ENCODE measurements at places on chromosomes 3 and 15.

GRCh38 chr3:64848822-64849221 is 161.0 kb upstream of the ADAMTS9 start:
- DNase-seq = no peak

- DNase-seq = no peak
Observed at GRCh38 chr15:77921664-77922063, 155.8 kb downstream of the TBC1D2B start.

DNA sequence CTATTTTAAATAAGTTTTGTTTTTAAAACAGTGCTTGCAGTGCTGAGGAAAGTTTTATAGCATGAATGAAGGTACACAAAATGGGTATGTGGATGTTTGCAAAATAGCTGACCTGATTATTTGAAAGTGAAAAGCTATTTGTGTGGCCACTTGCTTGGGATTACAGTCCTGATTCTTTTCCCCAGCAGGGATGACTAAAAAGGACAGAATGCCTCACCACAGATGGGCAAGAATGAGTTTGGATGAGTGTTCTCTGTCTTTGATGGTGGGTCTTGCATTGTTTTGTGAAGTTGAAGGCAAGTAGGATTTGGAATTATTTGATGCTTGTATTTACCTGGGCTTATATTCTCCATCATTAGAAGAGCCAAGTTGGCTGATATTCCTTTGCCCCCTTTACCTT is 48.8 kb upstream of the MEIS2 start:
- DNase-seq = no peak

GRCh38 chr15:63495343-63495742 is 9.1 kb upstream of the USP3 start:
- DNase-seq = no peak

- peak; percentile 27 for DNase-seq
Observed at GRCh38 chr15:98647026-98647773, 1.1 kb upstream of the IGF1R start.

DNA sequence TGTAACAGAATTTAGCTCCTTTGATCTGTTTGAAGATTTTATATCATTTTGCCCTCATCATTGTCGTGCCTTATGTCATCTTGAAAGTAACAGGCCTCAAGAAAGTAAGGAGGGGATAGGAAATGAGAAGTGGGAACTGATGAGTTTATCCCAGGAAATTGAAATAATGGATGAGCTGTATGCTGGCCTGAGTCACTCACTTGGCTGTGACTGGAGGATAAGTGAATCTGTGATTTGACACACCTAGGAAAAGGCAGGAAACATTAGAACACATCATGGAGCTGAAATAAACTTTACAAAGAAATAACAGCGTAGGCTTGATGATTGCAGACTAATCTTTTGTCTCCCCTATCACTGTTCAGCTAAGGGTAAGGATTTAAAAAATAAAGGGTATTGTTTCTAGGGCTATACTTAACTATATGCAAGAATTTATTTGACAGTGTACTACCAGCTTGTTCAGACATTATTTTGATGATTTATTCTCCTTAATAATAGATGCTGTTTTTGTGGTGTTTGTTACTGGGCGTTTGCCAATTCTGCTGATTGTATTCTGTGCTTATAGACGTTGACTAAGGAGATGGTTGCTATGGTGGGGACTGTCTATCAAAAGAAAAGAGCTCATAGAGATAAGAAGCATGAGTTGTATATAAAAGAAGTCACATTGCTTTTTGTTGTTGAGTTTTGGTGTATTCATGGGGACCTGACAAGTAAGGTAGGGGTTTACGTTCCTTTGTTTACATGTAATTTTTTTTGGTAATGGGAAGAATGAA is 105.6 kb upstream of the ROPN1 start:
- no peak for DNase-seq

- no peak for DNase-seq
Observed at GRCh38 chr3:66469220-66469640, 31.6 kb downstream of the LRIG1 start.

GRCh38 chr15:29765898-29766527 is 56.3 kb downstream of the TJP1 start:
- no peak for DNase-seq

- no peak for DNase-seq
Observed at GRCh38 chr3:112303764-112304325, 9.8 kb upstream of the SLC9C1 start.

DNA sequence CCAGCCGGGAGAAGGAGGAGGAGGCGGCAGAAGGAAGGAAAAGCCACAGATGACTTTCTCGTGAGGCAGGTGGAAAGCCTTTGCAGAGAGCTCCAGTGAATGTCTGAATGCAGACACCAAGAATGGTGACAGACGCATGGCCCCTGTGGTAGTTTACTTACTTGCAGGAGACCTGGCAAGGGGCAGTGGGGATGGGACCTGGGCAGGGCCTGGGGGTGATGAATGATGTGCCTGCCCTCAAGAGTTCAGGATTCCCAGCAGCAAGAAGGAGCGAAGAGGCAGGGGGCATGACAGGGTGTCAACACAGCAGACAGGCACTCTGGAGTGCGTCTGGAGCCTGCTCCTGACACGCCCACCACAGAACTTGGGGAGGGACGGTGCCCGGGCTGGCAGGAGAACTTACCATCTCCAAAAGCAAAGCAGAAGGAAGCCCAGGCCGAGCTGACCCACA is 260.5 kb upstream of the LYSMD4 start:
- no peak for DNase-seq

- DNase-seq = no peak
Observed at GRCh38 chr15:73941044-73941443, 14.8 kb downstream of the LOXL1 start.

DNA sequence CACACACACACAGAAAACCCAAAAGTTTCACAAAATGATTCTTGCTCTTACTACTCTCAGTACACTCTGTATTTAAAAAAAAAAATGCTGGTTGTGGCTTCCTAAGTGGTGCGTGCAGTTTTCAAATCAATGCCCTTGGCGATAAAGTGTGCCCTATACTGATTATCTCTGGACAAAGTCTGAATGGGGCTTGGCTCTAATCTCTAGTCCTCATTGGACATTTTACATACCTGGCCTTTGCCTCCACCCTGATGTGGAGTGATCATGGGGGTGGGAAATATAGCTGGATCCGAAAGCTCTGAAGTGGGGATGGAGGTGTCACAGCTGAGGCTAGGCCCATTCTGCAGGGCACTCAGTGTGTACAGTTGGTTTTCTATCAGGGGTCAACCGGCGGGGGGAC is 14.1 kb downstream of the B3GNT5 start:
- no peak for DNase-seq

DNA sequence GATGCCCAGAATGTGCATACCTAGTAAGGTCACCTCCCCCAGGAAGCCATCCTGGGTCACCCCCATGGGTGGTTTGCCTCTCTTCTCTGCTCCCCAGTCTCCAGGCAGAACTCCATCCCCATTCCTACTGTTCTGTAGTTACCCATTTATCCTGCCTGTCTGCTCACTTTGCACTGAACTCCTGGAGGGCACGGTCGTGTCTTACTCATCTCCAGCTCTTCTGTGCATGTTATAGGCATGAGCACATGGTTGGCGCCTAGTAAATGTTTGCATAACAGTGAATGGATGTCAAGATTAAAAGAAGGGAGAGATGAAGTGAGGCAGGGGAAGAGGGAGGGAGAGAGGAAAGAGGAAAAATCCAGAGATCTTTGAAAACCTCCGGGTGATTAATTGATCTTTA is 208.4 kb upstream of the TRIM42 start:
- no peak for DNase-seq

DNA sequence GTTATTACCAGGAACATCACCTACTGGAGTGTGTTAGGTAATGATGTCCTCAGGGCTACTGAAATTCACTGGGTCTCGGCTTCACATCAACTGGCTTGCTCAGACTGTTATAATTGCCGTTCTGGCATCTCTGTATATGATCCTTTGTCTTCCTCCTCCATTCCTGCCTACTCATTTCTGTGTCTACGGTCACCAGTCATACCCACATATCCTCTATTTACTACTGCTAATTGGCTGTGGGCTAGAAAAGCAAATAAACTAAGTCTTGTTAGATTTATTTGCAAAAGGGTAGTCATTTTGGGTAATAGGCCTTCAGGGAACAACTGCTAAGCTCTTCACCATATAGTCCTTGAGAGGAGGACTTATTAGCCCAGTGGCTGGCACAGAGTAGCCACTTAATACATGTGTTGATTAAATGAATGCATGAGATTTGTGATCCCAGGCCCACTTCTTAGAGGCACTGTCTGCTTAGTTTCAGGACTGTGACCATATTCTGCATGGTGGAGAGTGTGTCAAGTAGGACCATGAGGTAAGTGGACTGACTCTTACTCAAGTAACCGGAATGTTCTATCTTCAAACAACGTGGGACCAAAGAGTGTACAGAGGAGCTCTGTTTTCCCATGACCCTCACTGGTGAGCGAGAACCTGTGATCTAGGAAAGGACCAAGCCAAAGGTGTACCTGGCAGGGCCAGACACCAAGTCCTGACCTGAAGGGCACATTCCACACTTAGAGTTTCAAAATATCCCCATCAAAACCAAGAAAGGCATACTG is 13.2 kb downstream of the ZDHHC3 start:
- no peak for DNase-seq

GRCh38 chr3:55160241-55160983 is 232.6 kb upstream of the LRTM1 start:
- no peak for DNase-seq

GRCh38 chr15:57309856-57310760 is 66.2 kb upstream of the CGNL1 start:
- DNase-seq = no peak

GRCh38 chr3:111568911-111569310 is 26.2 kb downstream of the ZBED2 start:
- DNase-seq = no peak

DNA sequence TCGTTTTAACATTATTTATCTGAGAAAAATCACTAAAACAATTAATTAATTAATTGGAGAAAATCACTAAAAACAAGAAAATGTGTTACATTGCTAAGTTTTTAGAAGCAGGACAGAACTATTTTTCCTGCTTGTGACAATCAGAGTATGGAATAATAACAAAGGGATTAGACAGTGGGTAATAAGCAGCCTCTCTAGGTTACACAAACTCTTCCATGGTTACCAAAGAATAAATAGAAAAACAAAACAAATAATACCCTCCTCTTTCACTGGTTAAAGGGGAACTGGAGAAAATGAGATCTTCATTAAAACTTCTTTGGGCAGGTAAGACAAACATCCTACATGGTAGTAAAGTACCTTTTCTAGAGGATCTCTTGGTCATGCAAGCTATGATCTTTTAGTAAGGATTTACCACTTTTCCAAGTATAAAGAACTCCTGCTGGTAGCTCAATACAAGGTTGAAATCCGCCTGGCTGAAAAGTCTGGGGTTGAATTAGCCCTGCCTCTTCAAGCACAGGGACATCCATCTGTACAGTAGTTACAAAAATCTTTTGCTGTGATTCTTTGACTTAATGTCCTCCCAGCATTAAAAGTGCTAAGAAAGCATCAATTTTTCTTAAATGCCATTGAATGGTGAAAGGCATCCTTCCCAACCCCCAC is 2.5 kb upstream of the PLCH1 start:
- DNase-seq = no peak

GRCh38 chr15:90178468-90179435 is 22.4 kb upstream of the SEMA4B start:
- no peak for DNase-seq

DNA sequence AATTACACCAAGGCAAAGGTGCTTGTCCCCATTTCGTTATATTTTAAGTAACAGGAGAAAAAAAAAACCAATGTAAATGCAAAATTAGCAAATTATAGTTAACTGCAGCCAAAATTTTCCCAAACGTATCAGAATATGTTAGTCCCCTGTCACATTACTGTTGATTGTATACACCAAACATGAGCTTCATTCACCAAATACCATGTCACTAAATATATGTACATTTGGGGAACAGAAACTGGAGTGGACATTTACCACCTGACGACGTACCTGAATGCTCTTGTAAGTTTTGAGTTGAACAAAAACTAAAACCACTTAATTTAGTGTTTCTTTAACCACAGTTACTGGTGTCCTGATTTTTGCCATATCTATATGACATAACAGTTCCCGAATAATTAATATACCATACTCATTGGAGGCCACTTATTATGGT is 3.3 kb upstream of the FOXP1 start:
- DNase-seq = no peak

GRCh38 chr15:45645026-45645980 is 10.5 kb downstream of the SQOR start:
- DNase-seq = no peak

DNA sequence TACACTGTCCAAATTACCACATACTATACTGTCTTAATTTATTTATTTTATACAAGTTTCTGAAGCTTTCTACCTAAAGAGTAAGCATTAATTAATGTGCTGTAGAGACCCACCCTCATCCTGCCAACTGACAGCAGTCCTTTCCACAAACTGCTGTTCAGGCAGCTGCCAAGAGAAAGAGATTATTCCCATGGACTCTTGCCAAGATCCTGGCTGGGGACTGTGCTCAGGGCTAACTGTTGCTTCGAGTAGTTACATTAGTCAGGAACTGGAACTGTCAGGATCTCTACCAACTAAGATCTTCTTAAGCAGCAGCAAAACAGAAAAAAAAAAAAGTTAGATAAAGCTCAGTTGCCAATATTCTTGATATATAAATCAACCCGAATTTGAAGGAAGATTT is 398.8 kb downstream of the MECOM start:
- no peak for DNase-seq

DNA sequence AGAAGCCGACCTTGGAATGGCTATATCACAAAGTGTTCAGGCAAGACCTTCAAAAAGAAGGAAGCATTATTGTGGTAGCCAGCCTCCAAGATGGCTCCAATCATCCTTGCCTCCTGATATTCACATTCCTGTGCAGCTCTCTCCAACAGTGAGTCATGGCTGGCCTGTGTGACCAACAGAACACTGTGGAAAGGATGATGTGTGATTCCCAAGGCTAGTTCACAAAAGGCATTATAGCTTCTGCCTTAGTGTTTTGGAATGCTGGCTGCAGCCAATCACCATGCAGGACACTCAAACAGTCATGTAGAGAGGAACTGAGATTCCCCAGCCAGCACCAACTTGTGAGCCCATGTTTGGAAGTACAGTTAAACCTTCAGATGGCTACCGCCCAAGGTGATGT is 102.6 kb downstream of the EFL1 start:
- no peak for DNase-seq

- no peak for DNase-seq
Observed at GRCh38 chr15:44804298-44805046, 68.1 kb downstream of the TRIM69 start.

GRCh38 chr15:65916664-65917406 is 47.5 kb downstream of the RAB11A start:
- no peak for DNase-seq

DNA sequence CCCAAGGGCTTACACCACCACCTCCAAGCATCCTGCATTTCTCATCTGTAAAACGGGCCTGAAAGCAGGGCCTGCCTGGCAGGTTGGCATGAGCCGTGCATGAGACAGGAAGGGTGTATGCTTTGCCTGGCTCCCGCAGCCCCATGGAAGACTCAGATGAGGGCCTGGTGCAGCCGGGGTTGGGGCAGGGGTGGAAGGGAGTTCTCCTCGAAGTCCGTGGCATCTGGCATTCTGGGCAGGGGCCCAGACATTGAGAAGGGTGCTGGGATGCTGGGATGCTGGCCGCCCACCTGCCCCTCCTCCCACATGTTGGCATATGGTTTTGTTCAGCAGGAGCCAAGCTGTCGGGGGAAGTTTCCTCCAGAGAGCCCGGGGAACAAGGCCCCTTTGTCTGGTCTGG is 13.0 kb upstream of the FBLN2 start:
- no peak for DNase-seq
